ENCODE measurements at places on chromosomes 4 and X.

DNA sequence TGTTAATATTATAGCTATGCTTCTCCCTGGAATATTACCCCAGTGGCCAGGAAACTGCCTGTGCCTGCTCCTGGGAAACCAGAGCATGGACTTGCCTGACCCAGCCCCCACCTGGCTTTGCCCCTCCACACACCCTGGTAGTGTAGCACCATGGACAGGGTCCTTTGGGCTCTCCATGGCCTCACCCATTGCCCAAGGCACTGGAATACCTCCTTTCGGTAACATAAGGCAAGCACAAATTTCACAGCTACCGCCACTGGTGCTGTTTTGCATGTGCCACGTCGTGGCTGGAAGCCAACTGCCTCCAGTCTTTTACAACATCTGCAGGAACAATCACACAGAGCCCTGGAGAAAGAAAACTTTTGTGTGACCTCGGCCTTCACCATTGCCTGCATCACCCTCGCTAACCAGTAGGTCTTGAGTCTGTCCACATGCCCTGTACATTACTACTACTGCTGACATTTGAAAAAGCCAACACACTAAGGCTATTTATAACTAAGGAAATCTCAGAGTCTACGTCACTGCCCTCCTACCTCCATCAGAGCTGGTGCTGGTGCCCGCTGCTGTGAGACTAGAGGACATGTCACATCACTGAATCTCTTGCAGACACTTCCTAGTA, 47.7 kb downstream of the HPGD start:
- DNase-seq: no peak

DNA sequence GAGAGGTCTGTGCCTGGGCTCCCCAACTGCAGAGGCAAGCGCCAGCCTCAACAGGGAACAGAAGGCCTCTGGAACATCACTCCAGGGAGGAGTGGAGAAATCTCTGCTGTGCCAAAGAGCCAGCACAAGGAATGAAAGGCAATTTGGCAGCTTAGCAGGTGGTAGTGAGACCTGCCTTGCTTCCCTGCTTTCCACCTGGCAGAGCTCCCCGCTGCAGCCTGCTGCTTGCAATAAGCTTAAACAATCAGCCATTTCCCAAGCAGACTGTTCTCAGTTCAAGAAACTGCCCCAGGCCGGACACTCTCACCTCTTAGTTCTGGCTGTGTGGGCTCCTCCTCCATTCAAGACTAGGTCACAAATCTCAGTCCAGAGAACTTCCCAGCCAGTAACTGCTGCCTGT, 370.6 kb downstream of the MAGEB5 start:
- DNase-seq: no peak

GRCh38 chrX:119775517-119776238, 15.8 kb downstream of the RPL39 start:
- DNase-seq: no peak

- DNase-seq: no peak
These were observed 28.8 kb downstream of the SUPT20HL2 start for GRCh38 chrX:24285082-24285481.

GRCh38 chr4:43757147-43757546, 691.5 kb downstream of the KCTD8 start:
- no peak for DNase-seq

- DNase-seq: no peak
These were observed 203.1 kb downstream of the SLC7A11 start for GRCh38 chr4:138039010-138039409.

DNA sequence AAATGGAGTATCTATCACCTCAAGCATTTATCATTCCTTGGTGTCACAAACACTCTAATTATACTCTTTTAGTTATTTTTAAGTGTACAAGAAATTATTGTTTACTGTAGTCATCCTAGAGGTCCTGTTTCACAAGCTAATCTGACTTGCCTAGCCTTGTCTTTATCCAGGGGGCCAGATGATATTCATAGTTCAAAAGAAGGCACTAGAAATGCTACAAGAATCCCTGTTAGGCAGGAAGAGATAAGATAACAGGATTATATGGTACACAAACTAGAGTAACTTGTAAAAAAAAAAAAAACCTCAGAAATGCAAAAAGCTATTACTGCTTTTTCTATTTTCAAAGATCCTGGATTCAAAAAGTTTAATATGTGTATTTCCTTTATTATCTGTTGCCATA, 95.8 kb downstream of the MBNL3 start:
- no peak for DNase-seq

GRCh38 chr4:67333664-67334063, 211.6 kb downstream of the CENPC start:
- no peak for DNase-seq

DNA sequence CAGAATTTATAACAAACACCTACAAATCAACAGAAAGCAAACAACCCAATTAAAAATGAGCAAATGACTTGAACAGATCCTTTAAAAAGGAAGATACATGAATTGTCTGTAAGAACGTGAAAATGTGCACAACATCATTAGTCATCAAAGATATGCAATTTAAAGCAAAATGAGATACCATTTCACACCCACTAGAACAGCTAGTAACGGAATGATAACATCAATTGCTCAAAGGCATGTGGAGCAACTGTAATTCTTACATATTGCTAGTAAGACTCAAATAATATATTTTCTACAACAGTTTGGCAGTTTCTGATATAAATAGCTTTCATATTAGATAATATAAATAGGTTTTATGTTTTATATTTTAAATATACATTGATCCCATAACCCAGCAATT, 82.5 kb downstream of the LCORL start:
- no peak for DNase-seq

DNA sequence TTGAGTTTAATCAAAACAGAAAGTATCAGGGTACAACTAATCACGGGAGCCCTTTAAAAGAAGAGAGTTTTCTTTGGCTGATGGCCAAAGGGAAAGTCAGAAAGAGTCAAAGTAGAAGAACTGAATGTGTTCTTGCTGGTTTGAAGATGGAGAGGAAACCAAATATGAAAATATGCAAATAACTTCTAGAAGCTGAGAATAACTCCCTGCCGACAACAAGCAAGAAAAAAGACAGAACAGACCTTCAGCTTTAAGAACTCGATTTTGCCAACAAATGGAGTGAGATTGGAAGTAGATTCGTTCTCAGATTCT, 903.8 kb downstream of the STIM2 start:
- DNase-seq: no peak

DNA sequence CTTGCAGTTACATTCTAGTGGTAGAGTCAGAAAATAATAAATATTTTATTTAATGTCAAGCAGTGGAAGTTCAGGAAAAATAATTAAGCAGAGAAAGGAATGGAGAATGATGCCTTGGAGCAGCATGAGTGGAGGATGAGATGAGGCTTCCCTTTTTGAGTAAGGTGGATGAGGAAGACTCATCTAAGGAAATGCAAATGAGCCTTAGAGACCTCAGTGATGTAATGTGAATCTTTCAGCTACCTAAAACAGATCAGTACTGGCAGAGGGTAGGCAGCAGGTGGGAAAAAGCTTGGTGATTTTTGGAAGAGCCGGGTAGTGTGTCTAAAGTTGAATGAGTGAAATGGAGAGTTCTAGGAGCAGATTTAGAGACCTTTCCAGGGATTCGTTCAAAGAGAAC, 118.2 kb downstream of the GRID2 start:
- DNase-seq: no peak

DNA sequence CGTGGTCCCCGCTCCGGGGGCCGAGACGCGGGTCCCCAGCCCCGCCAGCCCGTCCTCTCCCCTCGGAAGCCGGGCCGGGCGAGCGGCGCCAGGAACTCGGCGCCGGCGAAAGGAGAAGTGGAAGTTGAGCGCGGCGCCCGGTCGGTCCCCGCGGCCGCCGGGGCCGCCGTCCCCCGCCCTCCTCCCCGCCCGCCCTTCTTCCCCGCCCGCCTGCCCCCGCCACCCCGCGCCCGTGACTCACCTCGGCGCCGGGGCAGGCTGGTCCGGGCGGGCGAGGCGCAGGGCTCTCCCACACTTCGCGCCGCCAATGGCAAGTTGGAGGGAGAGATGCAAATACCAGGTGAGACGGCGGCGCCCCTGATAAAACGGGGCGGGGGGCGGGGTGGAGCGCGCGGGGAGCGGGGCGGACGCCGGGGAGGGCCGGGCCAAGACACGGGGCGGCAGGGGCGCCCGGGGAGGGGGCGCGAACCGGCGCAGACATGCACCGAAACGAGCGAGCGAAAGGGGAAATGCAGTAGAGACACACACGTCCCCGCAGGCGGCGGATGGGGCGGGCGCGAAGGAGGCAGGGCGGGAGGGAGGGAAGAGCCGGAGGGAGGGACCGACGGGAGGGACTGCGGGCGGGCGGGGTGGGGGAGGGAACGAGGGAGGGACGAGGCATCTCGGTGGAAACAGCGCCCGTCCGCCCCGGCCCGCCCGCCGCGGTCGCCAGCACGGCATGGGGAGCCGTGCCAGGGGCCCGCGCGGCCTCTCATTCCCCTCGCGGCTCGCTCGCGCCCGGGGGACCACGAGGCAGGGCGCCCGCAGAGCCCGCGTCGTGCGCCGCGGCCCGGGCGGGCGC, at the start of gene ELF4:
TSS of gene ELF4 (minus strand) at position 119 of the 841 bp plus-strand sequence. CDS start 29,167 bp downstream, outside the sequence.
- no peak for DNase-seq

GRCh38 chrX:15336023-15336413, 695 bp upstream of the PIGA start:
- no peak for DNase-seq

DNA sequence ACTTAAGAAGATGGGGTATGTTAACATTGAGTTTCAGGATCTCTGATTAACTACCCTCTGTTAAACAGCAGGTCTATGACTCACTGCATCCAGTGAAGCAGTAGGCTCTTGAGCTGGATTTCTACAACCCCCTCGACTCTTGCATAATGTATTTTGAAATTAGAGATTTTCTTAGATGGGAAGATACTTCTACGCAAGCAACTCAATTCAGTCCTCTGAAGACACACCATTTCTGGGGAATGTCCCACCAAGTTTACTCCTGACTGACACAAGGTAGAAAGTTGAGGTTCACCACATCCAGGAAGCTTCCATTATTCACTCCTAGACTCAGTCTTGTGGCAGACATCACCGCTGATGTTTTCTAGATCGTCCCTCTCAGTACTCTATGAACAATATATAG, 12.9 kb downstream of the PALLD start:
- DNase-seq: no peak

GRCh38 chr4:52760256-52760655, 9.0 kb upstream of the ERVMER34-1 start:
- DNase-seq: no peak

- no peak for DNase-seq
These were observed 124.4 kb downstream of the SPOCK3 start for GRCh38 chr4:167109859-167110258.

- DNase-seq: no peak
These were observed 89.5 kb upstream of the CITED1 start for GRCh38 chrX:72395237-72395636.

DNA sequence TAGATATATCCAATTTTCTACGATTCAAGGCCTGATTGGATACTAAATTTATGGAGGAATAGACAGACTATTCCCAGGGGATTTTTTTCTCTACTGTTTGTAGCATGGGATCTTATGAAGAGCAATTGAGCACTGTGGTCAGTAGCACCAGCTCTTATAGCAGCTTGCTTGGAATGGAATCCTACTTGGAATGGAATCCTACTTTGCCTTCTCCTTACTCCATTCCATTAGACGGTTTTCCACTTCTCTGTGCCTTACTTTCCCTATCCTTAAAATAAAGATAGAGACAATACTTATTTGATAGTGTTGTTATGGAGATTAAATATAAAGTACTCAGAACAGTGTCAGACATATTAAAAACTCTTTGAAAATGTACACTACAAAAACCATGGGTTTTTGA, 133.5 kb downstream of the BTC start:
- DNase-seq: no peak

DNA sequence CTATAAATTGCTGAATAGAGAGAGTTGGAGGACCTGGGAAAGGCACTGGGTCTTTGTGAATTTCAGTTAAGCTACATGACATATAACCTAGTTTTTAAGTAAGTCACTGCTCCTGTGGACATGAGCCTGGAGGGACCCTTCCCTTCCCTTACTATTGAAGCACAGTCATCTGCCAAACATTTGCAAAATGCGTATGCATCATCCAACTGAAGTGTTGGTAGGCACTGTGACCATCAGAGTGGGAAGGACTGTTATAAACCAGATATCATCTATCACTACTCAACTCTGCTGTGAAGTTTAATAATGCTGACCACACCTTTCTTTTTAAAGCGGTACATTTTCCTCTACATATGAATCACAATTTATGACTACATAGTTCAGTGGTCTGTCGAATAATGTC, 5.2 kb downstream of the GABRA3 start:
- DNase-seq: no peak

GRCh38 chr4:163556177-163556576, 61.7 kb downstream of the TMA16 start:
- no peak for DNase-seq

- DNase-seq: no peak
These were observed 45.9 kb downstream of the SAT1 start for GRCh38 chrX:23828881-23829280.

DNA sequence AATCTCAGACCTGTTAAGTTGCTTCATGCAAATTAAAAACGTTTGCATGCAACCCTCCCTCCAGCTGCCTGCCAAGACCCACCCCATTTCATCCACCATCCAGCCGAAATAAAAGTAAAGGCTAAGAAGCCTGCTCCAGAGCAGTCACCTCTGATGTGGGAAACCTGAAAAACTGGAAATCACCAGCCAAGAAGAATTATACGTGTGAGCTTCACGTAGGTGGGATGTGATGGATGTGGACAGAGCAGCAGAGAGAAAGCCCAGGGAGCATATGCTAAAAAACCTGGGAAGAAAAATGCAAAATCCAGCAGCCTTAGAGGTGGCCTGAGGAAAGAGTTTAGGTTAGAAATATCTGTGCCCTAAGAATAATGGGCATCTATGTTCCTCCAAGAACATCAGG, 160.6 kb upstream of the STS start:
- no peak for DNase-seq

- DNase-seq: peak; percentile 33
These were observed 143.6 kb downstream of the SLIT2 start for GRCh38 chr4:20395160-20395773.

GRCh38 chr4:169925678-169926077, 100.5 kb downstream of the MFAP3L start:
- DNase-seq: no peak

Data from NCI-H187 (cell line).